ENCODE measurements at places on chromosomes 3 and 15. TPM values are rescaled to one million over a fixed set of nuclear protein-coding genes. Genes with fewer than 3 reads are reported as not detected.

SCAANT1 gene
- total RNA-seq = not detected

ATP8B4 gene
- 0.20 TPM for total RNA-seq

DUOXA2 gene
- total RNA-seq = not detected

SPTSSB gene
- total RNA-seq = not detected

MSL2 gene
- total RNA-seq = 21.3 TPM

TRPM1 gene
- 0.18 TPM for total RNA-seq

GNL3 gene
- 81.5 TPM for total RNA-seq

GRM7 gene
- not detected for total RNA-seq

FOXL2 gene
- 1.0 TPM for total RNA-seq

PIGZ gene
- 4.3 TPM for total RNA-seq

TMCO5A gene
- total RNA-seq = not detected

ARPIN gene
- 6.0 TPM for total RNA-seq

DNA sequence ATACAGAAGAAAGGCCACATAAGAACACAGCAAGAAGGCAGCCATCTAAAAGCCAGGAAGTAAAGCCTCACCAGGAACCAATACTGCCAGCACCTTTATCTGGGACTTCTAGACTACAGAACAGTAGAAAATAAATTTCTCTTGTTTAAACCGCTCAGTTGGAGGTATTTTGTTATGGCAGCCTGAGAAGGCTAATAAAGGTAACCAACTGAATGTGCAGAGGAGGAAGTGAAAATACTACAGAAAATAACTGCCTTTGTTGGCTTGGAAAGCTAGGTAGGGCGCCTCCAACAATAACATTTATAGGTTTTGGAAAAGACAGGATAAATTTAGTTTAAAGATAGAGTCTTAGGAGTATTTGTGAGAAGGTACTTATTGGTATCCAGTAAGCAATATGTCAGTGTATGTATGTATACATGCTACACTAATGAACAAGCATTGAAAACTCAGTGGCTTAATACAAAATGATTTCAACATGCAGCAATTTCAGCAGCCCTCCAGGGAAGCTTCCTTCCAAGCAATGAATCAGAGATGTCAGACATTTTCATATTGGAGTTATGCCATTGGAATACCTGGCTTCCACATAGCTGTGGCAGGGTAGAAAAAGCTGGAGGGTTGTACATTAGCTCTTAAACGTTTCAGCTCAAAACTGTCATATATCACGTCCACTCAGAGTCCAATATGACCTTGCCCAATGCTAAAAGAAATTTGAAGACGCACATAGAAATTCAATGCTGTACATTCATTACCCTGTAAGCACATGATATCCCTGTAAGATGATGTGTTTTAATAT lies 48.9 kb downstream of the ZBBX start:
- no peak for DNase-seq

GRCh38 chr15:88181613-88182012 lies 74.9 kb downstream of the NTRK3 start:
- no peak for DNase-seq

- DNase-seq = no peak
Measured at GRCh38 chr3:127407026-127407939, 119.4 kb upstream of the PRR20G start.

GRCh38 chr3:113514265-113514769 lies 639 bp downstream of the SPICE1 start:
- no peak for DNase-seq

DNA sequence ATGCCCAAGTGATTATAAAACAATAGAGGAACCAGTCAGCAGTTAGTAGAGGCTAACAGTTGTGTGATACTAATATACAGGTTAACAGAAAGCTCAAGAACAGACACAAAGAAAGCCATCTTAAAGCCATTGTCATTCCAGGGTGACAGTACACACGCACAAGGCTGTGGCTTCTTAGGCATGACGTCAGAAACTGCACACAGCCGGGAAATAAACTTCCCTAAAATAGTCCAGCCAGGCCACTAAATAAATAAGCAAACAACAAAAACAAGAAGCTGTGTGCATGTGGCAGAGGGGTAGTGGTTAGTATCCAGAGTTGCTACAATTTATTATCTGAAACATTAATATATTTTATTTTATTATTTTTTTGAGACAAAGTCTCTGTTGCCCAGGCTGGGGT lies 49.8 kb downstream of the PPCDC start:
- DNase-seq = no peak

DNA sequence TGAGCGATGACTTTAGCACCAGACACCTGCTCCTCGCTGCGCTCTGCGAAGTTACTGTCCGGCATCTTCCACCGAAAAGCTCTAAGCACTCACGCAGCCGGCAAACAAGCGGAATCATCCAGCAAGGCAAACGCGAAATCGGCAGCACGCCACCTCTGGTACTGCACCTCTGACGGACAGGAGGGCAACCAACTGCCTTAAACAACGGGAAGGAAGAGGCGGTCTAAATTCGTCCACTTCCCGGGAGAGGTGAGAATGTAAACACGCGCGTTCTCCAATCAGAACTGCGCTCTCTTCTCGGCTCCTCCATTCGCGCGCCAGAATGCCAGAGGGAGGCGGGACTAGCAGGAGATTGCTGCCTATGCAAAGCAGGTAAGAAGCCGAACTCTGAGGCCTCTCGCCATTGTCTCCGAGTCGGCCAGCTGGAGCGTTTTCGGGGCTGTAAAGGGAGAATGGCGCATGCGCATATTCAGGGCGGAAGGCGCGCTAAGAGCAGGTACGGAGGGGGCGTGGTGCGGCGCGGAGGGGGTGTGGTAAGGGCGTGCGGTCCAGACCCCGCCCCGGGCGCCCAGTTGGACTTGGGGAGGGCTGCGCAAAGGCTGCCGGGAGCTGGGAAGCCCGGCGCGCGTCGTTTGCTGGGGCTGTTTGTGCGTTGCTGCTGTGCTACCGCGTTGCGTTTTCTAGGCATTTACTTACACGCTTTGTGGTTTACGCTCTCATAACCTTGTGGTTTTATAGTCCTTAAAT lies at the start of the genes BTD and HACL1:
TSS of gene BTD (plus strand) at position 347 of the 747 bp plus-strand sequence. CDS start 33,695 bp downstream, outside the sequence.
TSS of gene HACL1 (minus strand) at position 171 of the 747 bp plus-strand sequence. CDS start at position 65, 106 bp downstream.
- peak; percentile 99 for DNase-seq

- no peak for DNase-seq
Measured at GRCh38 chr3:136780741-136781140, 28.6 kb upstream of the STAG1 start.

GRCh38 chr3:187717572-187717971 lies 15.2 kb upstream of the RTP2 start:
- DNase-seq = no peak

DNA sequence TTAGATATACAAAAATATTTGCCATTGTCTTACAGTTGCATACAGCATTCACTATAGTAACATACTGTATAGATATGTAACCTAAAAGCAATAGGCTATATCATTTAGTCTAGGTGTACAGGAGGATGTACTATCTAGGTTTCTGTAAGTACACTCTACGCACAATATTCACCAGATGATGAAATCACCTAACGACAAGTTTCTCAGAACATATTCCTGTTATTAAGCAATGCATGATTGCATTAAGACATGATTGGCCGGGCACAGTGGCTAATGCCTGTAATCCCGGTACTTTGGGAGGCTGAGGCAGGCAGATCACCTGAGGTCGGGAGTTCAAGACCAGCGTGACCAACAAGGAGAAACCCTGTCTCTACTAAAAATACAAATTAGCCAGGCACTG lies 14.5 kb upstream of the PRKCI start:
- no peak for DNase-seq

- DNase-seq = no peak
Measured at GRCh38 chr3:65408531-65409175, 630.1 kb downstream of the MAGI1 start.

- no peak for DNase-seq
Measured at GRCh38 chr15:28260317-28260716, 61.7 kb downstream of the HERC2 start.

- DNase-seq = no peak
Measured at GRCh38 chr3:192597506-192597905, 129.8 kb downstream of the FGF12 start.

DNA sequence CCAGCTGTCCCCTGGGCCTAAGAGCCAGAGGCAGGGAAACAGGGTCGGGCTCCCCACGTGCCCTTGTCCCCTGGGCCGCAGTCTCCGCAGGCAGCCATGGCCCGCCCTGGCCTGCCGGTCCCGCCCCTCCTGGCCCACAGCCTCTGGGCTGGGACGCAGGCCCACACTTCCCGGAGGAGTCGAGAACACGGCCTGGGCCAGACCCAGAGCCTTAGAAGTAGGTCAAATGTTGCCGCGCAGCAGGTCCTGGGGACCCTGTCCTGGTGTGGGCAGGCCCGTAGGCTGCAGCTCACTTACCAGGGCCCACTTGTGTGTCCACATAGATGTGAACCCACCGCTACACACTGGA lies 4.3 kb upstream of the MYL3 start:
- no peak for DNase-seq

DNA sequence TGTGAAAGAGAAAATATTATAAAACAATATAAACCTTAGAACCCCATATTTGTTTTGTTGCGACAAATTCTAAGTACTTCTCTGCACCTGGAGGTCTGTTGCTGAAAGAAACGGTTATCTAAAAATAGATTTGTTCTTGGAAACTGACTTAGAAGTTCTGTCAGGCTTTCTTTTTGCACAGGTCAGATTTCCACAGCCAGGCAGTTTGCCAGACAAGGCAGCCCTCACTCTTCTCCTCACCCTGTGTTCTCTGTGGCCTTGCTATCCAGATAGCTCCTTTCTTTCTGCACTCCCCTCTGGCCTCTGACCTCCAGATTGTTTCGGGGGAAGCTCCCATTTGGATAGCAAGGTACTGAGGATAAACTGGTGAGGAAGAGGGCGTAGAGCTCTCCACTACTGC lies 413.3 kb upstream of the ONECUT1 start:
- no peak for DNase-seq

GRCh38 chr3:124207873-124208485 lies 216.1 kb upstream of the ROPN1 start:
- DNase-seq = no peak

- no peak for DNase-seq
Measured at GRCh38 chr15:45391746-45392583, 13.6 kb upstream of the GATM start.

GRCh38 chr3:138257986-138258385 lies 70.9 kb downstream of the ARMC8 start:
- DNase-seq = no peak

DNA sequence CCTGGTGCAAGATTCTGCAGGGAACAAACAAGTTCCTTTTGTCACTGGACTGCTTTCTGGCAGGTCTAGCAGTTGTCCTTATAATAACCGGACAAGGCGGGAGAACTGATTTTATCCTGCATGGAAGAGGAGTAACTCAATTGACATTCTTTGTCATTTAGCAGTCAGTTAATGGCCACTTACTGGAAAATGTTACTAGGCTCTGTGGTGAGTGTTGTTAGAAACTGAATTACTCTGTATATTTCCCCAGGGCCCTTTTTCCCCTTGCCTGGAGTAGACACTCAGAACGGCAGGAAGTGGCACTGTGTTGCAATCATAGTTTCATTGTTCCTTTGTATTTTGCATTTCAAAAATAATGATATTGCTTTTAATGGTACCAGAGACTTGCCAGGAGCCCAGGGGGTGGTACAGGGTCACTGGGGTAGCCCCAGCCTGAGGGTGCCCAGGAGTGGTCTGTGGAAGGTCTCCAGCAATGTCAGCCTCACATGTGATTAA lies 318.6 kb upstream of the LRRFIP2 start:
- DNase-seq = no peak

DNA sequence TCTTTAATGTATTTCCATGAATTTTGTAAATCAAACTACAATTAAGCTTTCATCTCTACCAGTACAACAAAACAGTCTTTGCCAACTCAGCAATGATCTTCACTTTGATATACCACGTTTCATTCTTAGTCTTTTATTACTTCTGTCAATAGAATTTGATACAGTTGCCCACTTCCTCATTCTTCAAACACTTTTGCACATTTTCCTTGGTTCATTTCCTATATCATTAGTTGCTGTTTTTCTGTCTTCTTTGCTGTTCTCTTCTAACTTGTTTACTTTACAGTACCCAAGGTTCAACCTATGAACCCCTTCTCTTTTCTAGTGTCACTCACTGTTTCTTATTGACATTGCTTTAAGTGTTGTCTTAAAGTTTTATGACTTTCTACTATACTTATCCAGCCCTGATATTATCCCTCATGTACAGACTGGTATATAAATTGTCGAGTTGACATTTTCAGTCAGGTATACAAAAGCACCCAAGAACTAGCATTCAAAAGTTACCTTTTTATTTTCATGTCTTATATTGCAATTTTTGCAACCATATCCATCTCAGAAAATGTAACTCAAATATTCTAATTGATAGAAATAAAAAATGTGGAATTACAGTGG lies 903.1 kb downstream of the NSUN3 start:
- no peak for DNase-seq
